ENCODE measurements at places on chromosomes 6 and 20. TPM values are rescaled to one million over a fixed set of nuclear protein-coding genes. Genes with fewer than 3 reads are reported as not detected.

DNA sequence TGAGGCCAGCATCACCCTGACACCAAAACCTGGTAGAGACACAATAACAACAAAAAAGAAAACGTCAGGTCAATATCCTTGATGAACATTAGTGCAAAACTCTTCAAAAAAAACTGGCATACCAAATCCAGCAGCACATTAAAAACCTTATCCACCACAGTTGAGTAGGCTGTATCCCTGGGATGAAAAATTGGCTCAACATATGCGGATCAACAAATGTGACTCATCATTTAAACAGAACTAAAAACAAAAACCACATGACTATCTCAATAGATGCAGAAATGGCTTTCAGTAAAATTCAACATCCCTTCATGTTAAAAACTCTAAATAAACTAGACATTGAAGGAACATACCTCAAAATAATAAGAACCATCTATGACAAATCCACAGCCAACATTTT, 59.6 kb upstream of the PHIP start:
- H3K27me3 ChIP-seq = no peaks in the 10 kb centered on the region
- no peaks in the 10 kb centered on the region for H3K4me1 ChIP-seq

DNA sequence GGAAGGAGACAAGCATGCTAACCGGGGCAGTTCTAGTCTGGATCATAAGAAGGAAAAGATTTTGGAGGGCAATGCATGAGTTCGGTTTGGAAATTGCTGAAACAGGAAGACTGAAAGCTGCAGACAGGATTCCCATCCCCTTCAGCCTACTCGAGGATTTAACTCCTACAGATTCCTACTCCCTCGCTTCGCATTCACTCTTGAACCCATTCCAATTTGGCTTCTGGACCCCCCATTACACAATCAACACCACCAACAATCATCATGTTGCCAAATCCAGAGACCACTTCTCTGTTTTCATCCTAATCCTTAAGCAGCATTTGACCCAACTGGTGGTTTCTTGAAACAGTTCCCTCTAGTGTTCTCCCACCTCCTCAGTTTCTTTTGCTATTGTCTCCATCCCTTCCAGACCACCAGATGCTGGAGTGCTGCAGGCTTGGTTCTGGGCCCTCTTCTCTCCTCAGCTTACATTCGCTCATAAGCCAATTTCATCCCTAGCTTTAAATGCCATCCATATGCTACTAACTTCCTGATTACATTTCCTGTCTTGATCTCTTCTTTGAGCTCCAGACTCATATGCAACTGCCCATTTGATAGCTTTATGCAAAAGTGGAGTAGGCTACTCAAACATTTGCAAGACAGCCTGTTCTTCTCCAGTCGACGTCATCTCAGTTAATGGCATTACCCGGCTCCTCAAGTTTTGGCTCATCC, 66.5 kb downstream of the DTNBP1 start:
- H3K36me3 ChIP-seq = no peaks in the 10 kb centered on the region
- no peaks in the 10 kb centered on the region for H3K27me3 ChIP-seq
- no peak overlapping the region for H3K4me3 ChIP-seq
- H3K4me1 ChIP-seq = no peaks in the 10 kb centered on the region

DNA sequence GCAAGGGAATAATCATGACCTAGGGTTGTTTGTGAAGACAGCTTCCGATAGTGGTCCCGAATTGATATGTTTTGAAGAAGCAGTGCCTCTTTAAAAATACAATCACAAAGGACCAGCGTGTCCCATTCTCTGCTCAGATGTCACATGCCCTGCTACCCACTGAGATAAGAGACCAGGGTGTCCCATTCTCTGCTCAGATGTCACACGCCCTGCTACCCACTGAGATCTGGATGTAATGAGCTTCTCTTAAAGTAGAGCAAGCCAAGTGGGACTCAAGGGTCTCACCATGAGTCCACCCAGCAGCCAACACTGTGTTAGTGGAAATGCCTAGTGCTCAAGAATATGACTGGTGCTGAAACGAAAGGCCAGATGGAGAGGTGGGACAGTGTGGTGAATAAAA, 22.2 kb downstream of the RIN2 start:
- peaks cover 12% of the 10 kb centered on the region for H3K4me1 ChIP-seq
- H3K4me3 ChIP-seq = no peak overlapping the region
- no peaks in the 10 kb centered on the region for H3K27me3 ChIP-seq
- no peak for DNase-seq
- H3K36me3 ChIP-seq = no peaks in the 10 kb centered on the region

- no peak overlapping the region for H3K4me3 ChIP-seq
- H3K4me1 ChIP-seq = no peaks in the 10 kb centered on the region
- no peaks in the 10 kb centered on the region for H3K27me3 ChIP-seq
- DNase-seq = no peak
- H3K36me3 ChIP-seq = no peaks in the 10 kb centered on the region
Observed at GRCh38 chr6:3768502-3768901, 17.0 kb upstream of the PXDC1 start.

GRCh38 chr6:131979515-131980337, 28.6 kb upstream of the CCN2 start:
- no peak overlapping the region for H3K4me3 ChIP-seq
- no peaks in the 10 kb centered on the region for H3K4me1 ChIP-seq
- H3K27ac ChIP-seq = no peak overlapping the region
- H3K27me3 ChIP-seq = no peaks in the 10 kb centered on the region
- H3K36me3 ChIP-seq = no peaks in the 10 kb centered on the region
- no peak for DNase-seq

- H3K4me1 ChIP-seq = peaks cover 21% of the 10 kb centered on the region
- H3K27ac ChIP-seq = no peak overlapping the region
- DNase-seq = no peak
- H3K4me3 ChIP-seq = no peak overlapping the region
- H3K27me3 ChIP-seq = no peaks in the 10 kb centered on the region
Observed at GRCh38 chr20:17874271-17875105, 94.1 kb downstream of the SNX5 start.

GRCh38 chr6:32752580-32752979, 10.8 kb downstream of the HLA-DQB2 start:
- H3K36me3 ChIP-seq = no peaks in the 10 kb centered on the region
- 0 out of 2 replicates have a peak, but pooled peaks cover 2% of the 10 kb centered on the region for H3K27me3 ChIP-seq
- no peak for DNase-seq

- peak overlapping the region; percentile 54 for H3K27ac ChIP-seq
- no peaks in the 10 kb centered on the region for H3K36me3 ChIP-seq
- peak overlapping the region; percentile 88 for H3K4me3 ChIP-seq
- H3K4me1 ChIP-seq = peaks cover 6% of the 10 kb centered on the region
Observed at GRCh38 chr6:131061041-131061750, 1.8 kb downstream of the EPB41L2 start.

DNA sequence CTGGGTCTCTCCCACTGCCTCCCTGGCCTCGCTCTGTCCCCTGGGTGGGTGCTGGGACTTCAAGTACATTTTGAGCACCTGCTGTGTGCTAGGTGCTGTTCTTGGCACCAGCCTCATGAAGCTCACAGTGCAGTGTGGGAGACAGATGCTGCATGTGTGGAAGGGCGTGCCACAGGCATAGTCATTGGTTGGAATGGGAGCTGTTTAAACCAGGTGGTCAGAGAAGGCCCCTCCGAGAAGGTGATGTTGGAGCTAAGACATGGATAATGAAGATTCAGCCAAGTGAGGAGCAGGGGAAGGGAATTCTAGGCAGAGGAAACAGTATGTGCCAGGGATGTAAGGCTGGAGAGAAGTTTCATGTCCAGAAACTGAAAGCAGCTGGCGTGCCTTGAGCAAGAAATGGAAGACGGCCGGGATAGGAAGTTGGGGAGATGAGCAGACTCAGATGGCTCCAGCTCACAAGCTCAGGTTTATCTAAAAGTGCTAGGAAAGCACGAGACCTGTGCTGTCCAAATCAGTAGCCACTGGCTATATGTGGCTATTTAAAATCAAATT, 9.9 kb downstream of the LPIN3 start:
- no peak for DNase-seq
- H3K27me3 ChIP-seq = no peaks in the 10 kb centered on the region
- no peak overlapping the region for H3K27ac ChIP-seq
- H3K4me3 ChIP-seq = no peak overlapping the region
- no peaks in the 10 kb centered on the region for H3K4me1 ChIP-seq

- no peaks in the 10 kb centered on the region for H3K4me1 ChIP-seq
- no peak for DNase-seq
- no peak overlapping the region for H3K27ac ChIP-seq
- peaks cover 2% of the 10 kb centered on the region for H3K27me3 ChIP-seq
- no peaks in the 10 kb centered on the region for H3K36me3 ChIP-seq
Observed at GRCh38 chr6:25675167-25675566, 23.2 kb downstream of the SCGN start.

DNA sequence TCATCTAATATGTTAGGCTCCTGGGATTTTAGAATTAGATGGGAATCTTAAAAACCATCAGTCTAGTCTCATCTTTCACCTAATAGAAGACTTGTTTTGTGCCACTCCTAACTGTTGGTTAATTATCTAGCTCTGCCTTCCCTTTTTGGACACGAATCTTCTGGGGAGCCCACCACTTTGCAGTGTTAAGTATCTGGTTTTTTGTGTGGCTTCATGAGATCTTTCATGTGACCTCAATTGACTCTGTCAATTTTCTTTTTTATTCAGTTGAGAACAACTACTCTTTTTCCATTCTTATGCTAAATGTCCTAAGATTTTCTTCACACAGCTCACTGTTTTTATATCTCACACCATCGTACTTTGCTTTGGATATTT, 16.9 kb downstream of the TBPL1 start:
- H3K27ac ChIP-seq = no peak overlapping the region
- H3K36me3 ChIP-seq = no peaks in the 10 kb centered on the region
- H3K27me3 ChIP-seq = no peaks in the 10 kb centered on the region
- H3K4me3 ChIP-seq = no peak overlapping the region
- H3K4me1 ChIP-seq = peaks cover 10% of the 10 kb centered on the region
- no peak for DNase-seq

- H3K27ac ChIP-seq = peak overlapping the region; percentile 94
- peak; percentile 86 for DNase-seq
- no peaks in the 10 kb centered on the region for H3K36me3 ChIP-seq
- no peaks in the 10 kb centered on the region for H3K27me3 ChIP-seq
- no peak overlapping the region for H3K4me3 ChIP-seq
Observed at GRCh38 chr6:87922947-87923330, 124.7 kb upstream of the SPACA1 start.

DNA sequence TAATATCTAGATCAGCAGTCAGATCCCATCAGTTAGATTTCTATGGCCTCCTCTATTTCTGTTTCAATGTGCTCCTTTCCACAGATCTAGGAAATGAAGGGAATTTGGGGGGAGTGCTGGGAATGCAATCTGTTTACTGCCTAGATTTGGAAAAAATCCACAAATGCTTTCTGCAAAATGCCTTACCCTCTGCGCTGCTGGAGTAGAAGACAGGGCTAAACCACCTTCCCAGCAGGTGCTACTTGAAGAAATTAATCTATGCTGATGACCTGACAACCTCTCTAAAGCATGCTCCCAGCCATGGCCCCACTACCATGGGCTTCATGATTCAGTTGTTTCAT, 46.2 kb downstream of the LY86 start:
- no peaks in the 10 kb centered on the region for H3K27me3 ChIP-seq
- H3K27ac ChIP-seq = peak overlapping the region; percentile 53
- no peak overlapping the region for H3K4me3 ChIP-seq

DNA sequence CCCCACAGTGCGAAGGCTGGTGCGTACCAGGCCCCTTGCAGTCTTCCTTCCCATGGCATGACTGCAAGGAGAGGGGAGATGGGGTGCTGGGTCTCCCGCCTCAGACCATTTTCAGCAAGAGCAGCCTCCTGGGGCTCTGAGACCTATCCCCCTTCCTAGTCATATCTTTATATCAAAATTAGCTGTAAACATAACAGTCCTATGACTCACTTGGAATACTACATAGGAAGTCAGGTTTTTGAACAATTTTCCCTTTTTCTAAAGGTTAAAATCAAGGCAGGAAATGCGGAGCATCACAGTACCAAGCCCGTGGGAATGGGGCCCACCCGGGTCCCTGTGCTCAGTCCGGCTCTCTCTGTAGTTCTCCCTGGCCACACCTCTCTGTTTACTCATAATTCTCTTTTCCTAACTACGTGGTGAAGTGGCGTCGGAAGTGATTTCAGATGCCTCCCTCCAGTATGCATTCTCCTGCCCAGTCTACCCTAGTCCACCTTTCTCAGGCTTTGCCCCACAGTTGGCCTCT, 109.8 kb upstream of the TMEM170B start:
- H3K4me3 ChIP-seq = no peak overlapping the region
- H3K27me3 ChIP-seq = no peaks in the 10 kb centered on the region
- no peak for DNase-seq
- no peak overlapping the region for H3K27ac ChIP-seq
- H3K4me1 ChIP-seq = peaks cover 32% of the 10 kb centered on the region

- no peaks in the 10 kb centered on the region for H3K27me3 ChIP-seq
- H3K4me3 ChIP-seq = no peak overlapping the region
- H3K36me3 ChIP-seq = no peaks in the 10 kb centered on the region
- no peak for DNase-seq
- H3K27ac ChIP-seq = no peak overlapping the region
Observed at GRCh38 chr20:17589161-17589834, 19.4 kb downstream of the DSTN start.

DNA sequence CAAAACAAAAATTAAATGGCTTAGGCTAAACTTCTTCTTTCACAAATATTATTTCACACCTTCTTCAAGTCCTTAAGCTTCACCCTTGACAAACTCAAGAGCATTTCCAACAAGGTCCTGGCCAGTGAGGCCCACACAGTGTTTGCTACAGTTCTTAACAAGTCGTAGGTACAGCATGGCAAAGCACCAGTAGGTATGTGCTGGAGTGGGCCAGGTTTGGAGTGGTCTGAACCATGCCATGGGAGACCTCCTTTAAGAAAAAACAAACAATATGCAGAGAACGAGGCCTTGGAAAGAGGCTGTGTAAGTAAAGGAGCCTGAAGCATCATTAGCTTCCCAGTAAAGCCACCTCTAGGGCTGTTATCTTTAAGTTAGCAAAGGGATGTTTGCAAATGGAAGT, 154.3 kb upstream of the SNX9 start:
- no peaks in the 10 kb centered on the region for H3K36me3 ChIP-seq
- no peaks in the 10 kb centered on the region for H3K27me3 ChIP-seq
- no peak overlapping the region for H3K4me3 ChIP-seq
- H3K4me1 ChIP-seq = no peaks in the 10 kb centered on the region
- DNase-seq = no peak
- no peak overlapping the region for H3K27ac ChIP-seq

- no peak for DNase-seq
- H3K4me1 ChIP-seq = no peaks in the 10 kb centered on the region
- no peaks in the 10 kb centered on the region for H3K36me3 ChIP-seq
Observed at GRCh38 chr20:21523281-21523868, 9.5 kb upstream of the NKX2-2 start.

DNA sequence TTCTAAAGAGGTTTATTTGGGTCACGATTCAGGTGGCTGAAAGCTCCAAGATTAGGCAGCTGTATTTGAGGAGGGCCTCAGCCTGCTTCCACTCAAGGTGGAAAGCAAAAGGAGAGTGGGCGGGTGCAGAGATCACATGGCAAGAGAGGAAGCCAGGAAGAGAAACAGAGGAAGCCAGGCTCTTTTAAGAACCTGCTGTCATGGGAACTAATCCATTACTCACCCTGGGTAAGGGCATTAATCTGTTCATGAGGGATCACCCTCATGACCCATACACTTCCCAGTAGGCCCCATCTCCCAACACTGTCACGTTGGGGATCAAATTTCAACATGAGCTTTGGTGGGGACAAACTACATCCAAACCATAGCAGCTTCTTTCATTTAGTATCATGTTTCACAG, 53.9 kb downstream of the DHX35 start:
- H3K36me3 ChIP-seq = peaks cover 8% of the 10 kb centered on the region
- no peaks in the 10 kb centered on the region for H3K27me3 ChIP-seq
- no peak overlapping the region for H3K4me3 ChIP-seq
- H3K27ac ChIP-seq = no peak overlapping the region

The PRR18 gene
- 0.43 TPM for polyA plus RNA-seq

All from GM12878 (cell line).